Stimulated activated CD4-positive, alpha-beta T cell treated with anti-CD3 and anti-CD28 coated beads, Interleukin-1b, Interleukin-23, amount 100 ng/mL, for 24 hours (primary cell): ENCODE measurements at places on chromosomes 13 and 19.

- DNase-seq = no peak
Observed at GRCh38 chr13:44703371-44703770, 127.2 kb upstream of the TSC22D1 start.

DNA sequence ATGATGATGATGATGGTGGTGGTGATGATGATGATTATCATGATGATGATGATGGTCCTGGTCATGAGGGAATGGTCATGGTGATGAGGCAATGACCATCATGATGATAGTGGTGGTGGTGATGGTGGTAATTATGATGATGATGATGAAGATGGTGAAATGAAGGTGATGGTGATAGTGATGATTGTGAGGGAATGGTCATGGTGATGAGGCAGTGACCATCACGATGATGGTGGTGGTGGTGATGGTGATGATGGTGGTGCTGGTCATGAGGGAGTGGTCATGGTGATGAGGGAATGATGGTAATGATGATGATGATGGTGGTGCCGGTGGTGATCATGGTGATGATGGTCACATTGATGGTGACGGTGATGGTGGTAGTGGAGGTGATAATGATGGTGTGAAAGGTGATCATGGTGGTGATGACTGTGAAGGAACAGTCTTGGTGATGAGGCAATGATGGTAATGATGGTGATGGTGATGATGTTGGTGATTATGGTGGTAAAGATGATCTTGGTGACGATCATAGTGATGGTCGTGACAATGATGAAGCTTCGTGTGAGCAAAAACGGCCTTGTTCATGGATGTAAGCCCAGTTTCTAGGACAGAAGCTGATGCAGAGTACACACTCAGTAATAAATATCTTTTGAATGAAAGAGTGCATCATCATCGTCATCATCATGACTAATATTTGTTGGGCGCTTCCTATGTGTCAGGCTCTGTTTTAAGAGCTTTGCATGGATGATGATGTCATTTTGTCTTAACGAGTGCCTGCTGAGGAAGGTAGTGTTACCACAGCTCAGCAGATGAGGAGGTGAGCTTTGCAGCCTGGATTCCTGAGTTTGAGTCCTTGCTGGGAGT lies 17.3 kb downstream of the SBK2 start:
- no peak for DNase-seq

DNA sequence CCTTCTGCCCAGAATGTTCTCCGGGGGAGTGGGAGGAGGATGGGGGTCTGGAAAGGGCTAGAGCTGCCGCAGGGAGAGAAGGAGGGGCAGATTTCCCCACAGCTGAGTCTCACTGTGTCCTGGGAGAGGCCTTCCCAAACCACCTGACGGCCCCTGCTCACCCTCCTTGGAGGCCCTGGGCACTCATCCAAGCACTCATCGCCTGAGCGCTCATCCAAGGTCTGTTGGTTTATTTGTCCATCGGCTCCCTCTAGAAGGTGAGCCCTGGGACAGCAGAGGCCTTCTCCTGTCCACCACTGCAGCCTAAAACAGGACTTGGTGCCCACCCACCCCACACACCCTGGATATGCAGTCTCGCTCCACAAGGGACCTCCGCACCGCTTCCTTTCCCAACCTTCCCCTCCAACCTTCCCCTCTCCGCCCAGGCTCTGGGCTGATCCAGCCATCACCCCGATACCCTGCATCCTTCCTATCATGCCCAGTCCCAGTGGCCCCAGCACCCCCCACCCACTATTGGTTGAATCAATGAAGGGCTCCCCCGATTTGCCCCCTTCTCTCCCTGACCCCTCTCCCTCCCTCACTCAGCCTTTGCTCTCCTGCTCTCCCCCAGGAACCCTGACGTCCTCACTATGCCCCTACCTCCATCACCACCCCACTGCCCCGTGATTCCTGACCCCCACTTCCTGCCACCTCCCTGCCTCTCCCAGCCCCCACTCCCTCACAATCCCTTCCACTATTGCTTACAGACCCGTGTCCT lies 1.7 kb downstream of the UBXN6 start:
- DNase-seq = no peak

- DNase-seq = no peak
Observed at GRCh38 chr13:106507560-106508274, 27.7 kb downstream of the EFNB2 start.

- no peak for DNase-seq
Observed at GRCh38 chr13:44379885-44380284, 6.3 kb downstream of the SERP2 start.

- DNase-seq = no peak
Observed at GRCh38 chr13:41751277-41751676, 209.6 kb downstream of the VWA8 start.

- no peak for DNase-seq
Observed at GRCh38 chr13:24124789-24125476, 35.6 kb upstream of the SPATA13 start.

GRCh38 chr19:14770944-14771839 lies 7.2 kb downstream of the ADGRE2 start:
- DNase-seq = no peak

GRCh38 chr13:95710313-95710712 lies 33.4 kb downstream of the DNAJC3 start:
- no peak for DNase-seq

DNA sequence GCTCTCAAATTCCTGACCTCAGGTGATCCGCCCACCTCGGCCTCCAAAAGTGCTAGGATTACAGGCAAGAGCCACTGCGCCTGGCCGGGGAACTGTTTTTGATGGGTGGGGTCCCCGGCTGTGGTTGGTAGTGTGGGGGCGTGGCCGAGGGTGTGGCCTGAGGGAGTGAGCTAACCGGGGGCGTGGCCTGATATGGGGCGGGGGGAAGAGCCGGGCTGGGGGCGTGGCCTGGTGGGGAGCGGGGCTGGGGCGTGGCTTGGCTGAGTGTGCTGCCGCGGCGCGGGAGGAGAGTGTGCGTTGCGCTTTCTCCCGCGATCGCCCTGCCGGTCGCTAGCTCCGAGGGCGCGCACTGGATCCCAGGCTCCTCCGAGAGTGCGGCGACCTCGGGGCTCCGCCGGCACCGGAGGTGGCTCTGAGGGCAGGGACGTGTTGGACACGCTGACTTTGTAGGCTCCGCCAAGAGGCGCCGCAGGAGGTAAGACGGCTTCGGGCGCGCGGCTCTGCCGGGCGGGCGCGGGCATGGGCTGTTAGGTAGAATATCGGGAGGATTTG lies at the start of gene SPATA13:
Gene SPATA13 (plus strand): TSS at position 263 of the 552 bp plus-strand sequence. CDS start 62,210 bp downstream, outside the sequence.
- peak; percentile 92 for DNase-seq
